ELR (cell line): ENCODE measurements at places on chromosomes 3 and 15.

- peak; percentile 43 for DNase-seq
These were observed 341.0 kb upstream of the RASGRP1 start for GRCh38 chr15:38905632-38906031.

GRCh38 chr3:141875893-141876380 lies 506 bp upstream of the ATP1B3 start:
- DNase-seq: peak; percentile 75

DNA sequence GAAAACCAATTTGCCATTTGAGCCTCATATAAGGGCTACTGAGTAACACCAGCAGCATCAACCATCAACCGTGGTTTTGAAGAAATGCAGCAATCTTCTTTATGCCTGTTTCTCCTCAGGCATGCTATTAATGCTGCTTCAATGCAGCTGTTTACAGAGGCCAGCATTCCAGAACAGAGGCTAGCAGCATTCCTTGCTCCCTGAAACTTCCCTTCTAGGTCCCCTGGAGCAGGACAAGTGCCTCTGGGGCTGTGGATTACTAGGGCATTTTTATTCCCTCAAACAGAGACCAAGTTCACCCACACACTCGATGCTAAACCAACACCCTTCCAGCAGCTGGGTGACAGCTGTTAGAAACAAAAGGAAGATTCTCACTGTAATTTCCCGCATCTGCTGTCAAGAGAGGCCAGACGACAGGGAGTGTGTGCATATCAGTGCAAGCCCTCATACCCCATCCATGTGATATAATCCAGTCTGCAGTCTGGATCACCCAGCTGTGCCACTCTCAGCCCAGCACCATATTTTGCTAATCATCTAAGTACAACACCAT lies 57.5 kb downstream of the HOMER2 start:
- DNase-seq: no peak

GRCh38 chr15:63133786-63134185 lies 12.1 kb downstream of the LACTB start:
- DNase-seq: peak; percentile 71

DNA sequence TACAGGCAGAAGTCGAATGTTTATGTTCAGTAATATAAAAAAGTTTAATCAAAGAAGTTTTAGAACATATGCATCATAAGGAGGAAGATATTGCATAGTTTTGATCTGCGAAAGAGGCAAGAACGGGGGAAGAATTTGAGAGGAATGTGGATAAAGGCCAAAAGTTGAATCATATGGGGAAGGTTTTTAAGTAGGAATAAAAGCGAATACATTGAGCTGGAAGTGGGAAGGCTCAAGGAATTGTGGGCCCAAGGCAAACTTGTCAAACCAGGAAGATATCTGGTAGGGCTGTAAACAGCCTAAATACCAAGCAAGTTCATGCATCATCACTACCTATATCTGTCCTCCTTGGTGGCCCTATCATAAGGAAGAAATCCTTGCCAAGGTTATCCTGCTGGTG lies 186.9 kb downstream of the MAGI1 start:
- DNase-seq: peak; percentile 36

DNA sequence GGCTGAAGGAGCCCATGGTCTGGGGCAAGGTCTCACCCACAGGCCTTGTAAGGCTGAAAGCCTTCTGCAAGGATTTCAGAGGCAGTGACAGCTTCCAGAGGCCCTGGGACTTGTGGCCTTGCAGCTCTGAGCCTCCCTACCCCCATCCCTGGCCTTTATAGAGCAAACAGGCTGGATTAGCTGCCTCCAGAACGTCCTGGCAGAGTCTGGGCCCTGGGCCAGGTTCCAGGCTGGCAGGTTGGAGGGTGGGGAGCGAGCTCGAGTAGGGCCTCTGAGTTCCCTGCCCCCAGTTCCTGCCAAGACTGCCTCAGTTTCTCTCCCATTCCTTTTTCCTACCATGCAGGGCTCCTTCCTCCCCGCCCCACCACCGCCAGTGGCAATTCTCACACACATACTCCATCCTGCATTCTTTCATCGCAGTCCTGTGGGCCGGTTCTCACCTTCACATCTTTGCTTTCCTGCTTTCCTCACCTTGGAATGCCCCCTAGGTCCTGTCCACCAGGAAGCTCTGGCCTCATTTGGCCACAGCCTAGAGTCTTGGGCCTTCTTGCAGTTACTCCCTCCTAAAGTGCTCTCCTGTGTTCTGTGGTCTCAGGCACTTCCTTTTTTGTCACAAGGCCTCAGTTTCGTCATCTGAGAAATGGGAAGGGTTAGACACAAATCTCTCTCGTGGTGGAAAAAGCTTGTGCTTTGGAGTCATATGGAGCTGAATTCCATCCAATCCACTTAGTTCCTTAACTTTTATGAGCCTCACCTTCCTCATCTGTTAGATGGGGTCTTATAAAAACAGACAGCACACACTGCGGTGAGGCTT lies 2.7 kb downstream of the LMAN1L start:
- DNase-seq: no peak

DNA sequence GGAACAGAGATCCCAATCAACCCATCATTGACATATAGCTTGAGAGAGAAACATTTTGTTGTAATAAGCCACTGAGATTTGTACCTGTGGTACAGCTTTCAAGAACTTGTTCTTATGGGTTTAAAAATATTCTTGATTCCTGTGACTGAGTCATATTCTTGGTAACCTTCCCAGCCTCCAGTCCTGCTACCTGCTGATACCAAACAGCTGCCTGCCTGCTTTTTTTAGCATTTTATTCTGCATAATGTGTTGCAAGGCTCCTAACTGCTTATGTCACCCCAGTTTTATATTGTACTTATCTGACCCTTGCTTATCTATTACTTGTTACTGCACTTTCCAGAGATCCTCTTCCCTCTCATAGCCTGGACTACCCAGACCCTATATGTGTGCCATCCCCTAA lies 349.3 kb upstream of the SOX2 start:
- DNase-seq: no peak

DNA sequence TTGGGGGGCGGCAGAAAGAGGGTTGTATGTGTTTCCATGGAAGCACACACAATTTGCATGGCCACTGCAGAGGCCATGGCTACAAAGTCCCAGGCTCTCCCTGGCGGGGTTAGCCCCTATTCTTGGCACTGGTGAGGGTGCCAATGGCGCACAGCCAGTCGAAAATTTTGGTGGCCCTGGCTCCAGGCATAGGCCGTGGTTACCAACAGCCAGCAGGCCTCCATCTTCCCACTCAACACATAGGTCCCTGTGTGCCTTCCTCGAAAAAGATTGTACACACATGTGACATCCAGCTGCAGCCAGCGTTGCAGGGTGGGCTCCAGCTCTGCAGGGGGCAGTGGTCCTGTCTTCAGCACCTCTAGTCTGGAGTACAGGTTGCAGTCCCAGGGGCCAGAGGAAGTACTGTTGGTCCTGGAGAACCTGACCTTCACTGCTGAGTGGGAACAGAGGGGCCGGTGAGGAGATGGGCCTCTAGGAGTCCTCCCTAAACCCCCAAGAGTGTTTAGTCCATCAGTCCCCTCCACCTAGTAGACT lies 7.1 kb downstream of the P4HTM start:
- no peak for DNase-seq

DNA sequence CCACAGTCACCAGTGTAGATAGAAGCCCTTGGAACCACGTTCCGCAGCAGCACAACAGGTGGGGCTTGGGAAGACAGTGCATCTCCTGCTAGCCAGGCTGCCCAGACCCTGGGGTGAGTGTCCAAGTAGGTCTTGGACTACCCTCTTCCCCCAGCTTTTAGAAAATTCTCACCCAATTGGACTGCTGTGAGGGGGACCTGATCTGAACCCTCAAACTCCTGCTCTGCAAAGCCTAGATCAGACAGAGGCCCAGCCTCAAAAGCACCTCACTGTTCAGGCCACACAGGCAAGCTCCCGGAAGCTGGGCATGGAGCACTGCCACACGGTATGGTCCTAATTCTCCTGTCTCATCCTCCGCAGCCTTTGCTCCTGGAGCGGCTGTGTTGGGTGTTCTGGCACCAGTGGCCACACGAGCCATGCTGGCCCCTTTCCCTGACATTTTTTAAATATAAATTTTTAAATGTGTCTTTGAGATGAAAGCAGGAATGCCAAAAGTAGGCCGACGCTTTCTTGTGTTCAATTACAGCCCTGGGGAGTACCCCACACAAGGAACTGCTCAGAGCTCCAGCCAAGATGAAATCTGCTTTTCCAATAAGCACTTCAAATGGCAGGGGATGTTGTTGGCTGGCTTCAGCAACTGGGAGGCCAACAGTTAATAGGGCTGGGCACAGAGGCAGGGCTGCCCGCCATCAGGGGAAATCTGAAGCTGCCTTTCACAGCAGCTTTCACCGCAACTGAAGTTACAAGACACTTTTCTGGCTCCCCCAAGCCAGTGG lies 40.9 kb downstream of the CPN2 start:
- no peak for DNase-seq

DNA sequence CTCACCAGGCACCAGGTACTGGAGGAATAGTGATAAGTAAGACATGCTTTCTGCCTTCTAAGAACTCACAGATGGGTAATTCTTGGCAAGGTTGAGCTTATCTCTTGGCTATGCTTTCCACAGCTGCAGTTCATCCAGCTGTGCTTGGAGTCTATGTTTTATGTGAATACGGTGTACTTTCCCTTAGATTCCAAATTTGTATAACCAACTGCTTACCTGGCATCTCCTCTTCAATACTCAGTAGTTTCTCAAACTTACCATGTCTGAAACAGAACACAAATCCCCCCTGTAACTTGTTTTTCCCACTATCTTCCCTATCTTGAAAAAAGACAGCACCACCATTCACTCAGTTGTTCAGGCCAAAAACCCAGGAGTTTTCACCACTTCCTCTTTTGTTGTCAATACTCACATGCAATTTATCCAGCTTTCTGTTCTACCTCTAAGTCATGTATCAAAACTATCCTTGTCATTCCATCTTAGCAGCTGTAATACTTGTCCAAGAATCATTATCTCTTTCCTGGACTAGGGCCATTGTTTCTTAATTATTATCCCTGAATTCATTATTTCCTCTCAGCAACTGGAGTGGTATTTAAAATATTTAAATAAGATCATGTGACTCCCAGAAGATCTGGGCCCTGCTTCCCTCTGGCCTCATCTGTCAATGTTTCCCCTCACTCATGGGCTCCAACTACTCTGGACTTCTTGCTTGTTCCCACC lies 32.6 kb downstream of the COL6A5 start:
- DNase-seq: no peak

- peak; percentile 96 for DNase-seq
These were observed 77.5 kb upstream of the FBN1 start for GRCh38 chr15:48722764-48723661.

DNA sequence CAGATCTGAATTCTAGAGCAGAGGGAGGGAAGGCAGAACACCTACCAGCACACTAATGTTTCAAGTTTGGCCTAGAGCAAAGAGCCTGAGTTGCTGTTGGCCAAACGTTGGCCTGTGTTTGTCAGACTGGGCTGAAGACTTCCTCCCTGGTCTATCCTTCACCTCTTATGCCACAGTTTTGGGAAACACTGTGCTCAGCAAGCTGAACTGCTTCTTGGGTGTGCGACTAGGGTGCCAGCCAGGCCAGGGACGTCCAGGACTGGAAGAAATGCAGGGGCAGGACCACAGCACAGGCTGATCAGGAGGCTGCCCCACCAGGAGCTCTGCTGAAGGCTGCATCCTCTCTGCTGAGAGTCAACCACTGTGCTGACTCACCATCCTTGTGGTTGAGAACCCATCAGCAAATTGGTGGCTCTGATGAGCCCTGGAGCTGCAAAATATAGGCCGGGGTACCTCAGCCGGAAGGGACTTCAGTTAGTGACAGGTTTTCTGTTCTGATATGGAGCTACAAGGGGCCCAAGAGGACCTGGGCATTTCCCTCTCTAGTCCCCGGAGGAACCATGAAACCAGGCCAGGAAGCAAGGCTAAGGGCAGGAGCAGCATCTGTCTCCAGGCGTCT lies 131.6 kb upstream of the RASGRP1 start:
- peak; percentile 56 for DNase-seq

GRCh38 chr3:124463234-124463633 lies 267.0 kb upstream of the UMPS start:
- no peak for DNase-seq

DNA sequence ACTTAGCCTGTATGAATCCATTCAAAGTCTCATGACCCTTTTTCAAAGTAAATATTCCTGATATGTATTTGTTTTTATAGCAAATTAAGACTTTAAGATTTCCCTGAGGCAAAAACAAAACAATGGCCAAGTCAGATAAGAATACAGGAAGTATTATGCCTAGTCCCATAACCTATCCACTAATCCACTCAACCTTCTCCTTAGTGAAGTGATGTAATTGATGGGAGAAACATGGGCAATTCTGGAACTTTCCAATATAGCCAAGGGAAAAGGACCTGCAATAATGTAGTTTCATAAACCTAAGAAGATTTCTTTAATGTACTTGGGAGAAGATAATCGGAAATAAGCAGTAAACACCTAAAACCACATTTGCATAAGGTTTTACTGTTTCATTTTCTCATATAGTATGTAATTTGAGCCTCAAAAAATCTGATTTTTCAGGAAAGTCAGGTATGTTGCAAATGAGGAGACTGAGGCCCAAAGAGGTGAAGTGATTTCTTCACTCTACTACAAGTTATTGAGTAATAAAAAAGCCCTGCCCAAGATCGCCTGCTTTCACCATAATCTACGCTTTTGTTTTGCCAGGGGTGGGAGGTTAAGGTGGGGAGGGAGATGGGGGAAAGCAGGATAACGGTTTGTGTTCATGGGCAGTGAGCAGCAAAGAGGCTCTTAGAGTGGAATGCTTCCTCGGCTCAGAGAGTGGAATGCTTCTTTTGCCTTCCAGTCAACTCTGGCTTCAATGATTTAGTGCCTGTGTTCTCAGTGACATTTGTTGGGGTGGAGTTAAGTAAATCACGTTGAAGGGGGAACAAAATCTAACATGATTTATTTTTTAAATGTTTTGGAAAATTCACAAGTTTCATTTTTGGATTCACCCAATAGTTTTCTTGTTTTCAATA lies 95.0 kb upstream of the FNDC3B start:
- no peak for DNase-seq

- peak; percentile 84 for DNase-seq
These were observed 88.5 kb downstream of the XXYLT1 start for GRCh38 chr3:195182470-195182795.

GRCh38 chr15:93200081-93200836 lies 111.2 kb upstream of the RGMA start:
- DNase-seq: no peak

DNA sequence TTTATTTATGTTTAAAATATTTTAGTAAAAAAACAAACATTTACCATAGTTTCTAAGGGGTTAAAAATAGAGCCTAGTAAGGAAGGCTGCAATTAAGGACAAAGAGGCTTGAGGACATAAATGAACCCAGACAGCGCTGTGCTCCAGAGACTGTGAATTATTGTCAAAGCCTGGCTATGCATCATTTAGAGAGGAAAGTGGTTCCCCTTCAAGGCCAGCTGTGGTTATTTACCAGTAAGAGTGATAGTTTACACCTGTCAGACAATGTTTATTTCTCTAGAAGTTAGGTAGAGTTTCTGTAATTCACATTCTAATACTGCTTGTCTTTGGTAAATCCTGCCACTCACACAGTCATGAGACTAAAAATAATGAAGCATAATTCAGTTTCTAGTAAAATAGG lies 32.4 kb upstream of the PIK3R4 start:
- no peak for DNase-seq

DNA sequence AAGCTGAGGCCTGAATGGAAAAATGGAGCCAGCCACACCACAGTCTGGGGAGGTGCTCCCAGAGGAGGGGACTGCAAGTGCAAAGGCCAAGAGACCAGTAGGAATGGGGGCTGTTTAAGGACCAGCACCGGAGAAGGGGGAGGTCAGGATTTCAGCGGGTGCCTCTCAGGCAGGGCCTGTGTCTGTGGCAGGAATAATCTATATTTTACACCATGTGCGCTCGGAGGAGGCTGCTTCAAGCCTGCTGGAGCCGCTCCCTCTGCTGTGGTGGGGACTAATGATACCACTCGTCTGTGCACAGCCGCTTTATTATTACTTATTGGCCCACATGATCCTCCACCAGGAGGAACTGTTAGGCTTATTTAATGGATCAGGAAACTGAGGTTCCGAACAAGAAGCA lies 45.3 kb downstream of the TPRA1 start:
- no peak for DNase-seq
